CD4-positive, CD25-positive, alpha-beta regulatory T cell (primary cell): ENCODE measurements at places on chromosomes 1 and 21.

GRCh38 chr1:168410464-168410863, 129.8 kb downstream of the TBX19 start:
- DNase-seq: no peak

GRCh38 chr1:224235813-224236493, 52.9 kb downstream of the DEGS1 start:
- DNase-seq: no peak

- no peak for DNase-seq
Measured at GRCh38 chr1:219144658-219145315, 28.9 kb upstream of the LYPLAL1 start.

DNA sequence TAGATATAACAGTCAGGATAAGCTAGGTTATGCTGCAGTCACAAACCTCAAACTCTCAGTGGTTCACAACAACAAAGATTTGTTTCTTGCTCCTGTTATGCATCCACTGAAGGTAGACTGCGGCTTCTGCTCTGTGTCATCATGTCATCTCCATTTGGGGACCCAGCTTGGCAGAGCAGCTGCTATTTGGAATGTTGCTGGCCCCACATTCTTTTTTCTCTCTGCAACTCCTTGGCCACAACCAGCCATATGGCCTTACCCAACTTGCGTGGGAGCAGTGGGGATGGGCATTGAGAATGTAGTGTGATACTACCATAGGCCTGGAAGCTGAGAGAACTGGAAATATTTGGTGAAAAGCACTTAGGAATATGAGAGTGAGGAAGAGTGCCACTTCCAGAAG, 26.4 kb downstream of the AGO4 start:
- no peak for DNase-seq

DNA sequence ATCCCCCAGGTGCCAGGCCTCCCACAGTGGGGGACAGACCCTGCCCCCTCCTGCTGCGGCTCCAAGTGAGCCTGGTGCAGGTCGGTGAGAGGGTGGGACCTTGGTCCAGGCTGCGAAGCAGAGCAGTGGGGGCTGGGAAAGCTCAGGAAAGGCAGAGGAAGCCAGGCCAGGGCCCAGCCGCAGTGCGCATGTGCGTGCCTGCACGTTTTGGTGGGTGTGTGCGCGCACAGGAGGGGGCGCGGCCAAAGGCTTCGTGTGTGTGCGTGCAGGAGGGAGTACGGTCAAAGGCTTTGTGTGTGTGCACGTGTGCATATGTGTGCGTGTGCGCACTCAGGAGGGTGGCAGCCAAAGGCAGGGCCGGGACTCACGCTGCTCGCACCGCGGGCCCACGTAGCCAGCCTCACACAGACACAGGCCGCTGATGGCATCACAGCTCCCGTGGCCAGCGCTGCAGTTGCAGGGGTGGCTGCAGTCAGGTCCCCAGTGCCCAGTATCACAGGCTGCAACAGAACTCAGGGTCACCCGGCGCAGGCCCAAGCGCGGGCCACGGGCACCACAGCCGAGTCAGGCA, 45.9 kb downstream of the ARHGEF16 start:
- no peak for DNase-seq

- DNase-seq: no peak
Measured at GRCh38 chr1:55860798-55861519, 645.8 kb upstream of the USP24 start.

DNA sequence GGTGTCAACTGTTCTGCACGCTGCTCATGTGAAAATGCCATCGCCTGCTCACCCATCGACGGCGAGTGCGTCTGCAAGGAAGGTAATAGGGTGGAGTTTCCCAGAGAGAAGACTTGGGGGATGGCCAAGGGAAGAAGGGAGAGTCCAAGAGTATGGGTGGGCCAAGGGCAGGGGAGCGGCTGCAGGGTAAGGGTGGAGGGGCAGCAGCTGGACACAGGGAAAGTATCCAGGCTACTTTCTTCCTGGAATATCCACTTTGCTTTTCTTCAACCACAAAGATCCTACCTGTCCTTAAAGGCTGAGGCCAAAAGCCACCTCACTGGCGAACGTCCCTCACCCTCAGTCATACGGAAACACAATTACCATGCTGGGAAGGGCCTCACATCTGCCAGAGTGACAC, 11.5 kb upstream of the LRRC71 start:
- DNase-seq: no peak

DNA sequence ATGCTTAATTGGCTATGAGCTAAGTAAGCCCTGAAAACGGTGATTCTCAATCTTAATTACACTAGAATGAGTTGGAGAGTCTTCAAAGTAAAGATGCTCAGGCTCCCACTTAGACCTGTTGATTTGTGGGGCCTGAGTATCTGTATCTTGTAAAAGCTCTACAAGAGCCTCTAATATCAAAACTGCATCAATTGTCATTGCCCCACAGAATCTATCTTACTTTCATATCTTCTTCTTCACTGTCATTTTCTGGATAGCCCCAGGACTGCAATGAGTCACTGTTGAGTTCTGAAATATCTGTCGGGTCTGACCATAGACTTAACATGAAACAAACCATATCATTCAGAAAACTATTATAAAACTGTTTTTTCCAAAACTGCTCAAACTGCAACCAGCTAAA, 102.8 kb upstream of the SERTAD4 start:
- DNase-seq: no peak

- DNase-seq: no peak
Measured at GRCh38 chr1:1058088-1058905, 15.8 kb downstream of the RNF223 start.

GRCh38 chr1:156664046-156664766, 13.0 kb downstream of the NES start:
- DNase-seq: no peak

DNA sequence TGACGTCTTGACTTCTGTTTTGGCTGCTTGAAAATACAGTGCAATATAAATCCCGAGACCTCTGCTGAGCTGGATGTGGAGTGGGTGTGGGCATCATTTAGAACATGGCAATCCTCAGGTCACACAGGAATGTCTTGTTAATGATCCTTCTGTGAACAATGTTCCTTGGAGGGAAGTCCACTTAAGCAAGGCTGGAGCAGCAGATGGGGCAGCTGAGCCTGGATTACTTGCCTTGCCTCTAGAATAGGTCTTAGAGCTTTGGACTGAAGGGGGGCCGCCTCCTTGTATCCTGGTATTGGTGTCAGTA, 926 bp upstream of the SCMH1 start:
- no peak for DNase-seq

- DNase-seq: no peak
Measured at GRCh38 chr1:236353813-236354212, 40.3 kb upstream of the EDARADD start.

DNA sequence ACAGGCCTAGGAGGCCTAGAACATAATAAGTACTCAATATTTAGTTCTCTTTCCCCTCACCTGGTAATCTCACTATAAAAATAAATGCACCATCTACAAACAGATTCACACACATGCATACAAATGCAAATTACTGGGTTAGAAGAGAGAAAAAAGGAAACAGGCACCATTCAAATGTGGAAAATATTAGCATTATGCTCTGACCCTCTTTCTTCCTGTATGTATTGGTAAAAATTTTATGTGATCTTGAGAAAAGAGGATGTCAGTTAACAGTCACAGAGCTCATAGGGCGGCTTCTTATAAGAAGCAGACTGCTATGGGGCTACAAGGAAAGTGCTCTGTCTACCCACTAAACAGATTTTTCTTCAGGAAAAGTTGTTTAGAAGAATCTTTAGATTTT, 565.4 kb downstream of the LMO4 start:
- DNase-seq: no peak

DNA sequence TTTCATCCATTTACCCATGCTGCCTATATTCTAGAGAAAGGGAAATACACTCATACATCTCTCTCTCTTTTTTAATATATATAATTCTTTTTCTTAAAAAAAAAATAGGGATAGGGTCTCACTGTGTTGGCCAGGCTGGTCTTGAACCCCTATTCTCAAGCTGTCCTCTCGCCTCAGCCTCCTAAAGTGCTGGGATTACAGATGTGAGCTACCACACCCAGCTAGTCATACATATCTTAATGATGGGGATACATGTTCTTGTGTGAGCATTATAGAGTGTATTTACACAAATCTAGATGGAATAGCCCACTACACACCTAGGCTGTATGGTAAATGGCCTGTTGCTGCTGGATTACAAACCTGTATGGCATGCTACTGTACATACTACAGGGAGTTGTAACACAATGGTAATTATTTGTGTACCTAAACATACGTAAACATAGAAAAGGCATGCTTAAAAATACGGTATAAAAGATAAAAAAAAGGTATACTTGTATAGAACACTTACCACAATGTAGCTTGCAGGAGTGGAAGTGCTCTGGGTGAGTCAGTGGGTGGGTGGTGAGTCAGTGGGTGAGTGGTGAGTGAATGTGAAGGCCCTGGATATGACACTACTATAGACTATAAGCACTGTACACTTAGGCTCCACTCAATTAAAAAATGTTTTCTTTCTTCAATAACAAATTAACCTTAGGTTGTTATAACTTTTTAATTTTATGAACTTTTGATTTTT, 72.9 kb downstream of the IVNS1ABP start:
- DNase-seq: peak; percentile 33

DNA sequence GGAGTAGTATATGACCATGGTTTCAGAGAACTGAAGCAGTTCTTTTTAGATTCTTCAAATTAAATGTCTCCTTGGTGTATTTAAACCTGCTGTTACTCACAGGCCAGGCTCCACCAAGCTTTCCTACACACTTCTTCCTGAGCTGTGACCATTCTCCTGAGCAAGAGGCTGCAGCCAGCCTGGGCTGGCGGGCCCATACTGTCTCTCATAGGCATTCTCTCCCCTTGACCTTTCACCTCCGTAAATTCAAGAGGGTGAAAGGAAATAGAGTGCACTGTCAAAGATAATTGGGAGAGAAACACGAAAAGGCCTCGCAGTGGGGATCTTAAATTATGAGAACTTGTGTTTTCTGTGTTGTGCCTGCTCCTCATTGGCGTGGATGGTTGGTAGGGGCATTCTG, 2.3 kb downstream of the ARF1 start:
- DNase-seq: no peak

GRCh38 chr1:182666706-182667105, 17.7 kb downstream of the RGS8 start:
- DNase-seq: no peak

DNA sequence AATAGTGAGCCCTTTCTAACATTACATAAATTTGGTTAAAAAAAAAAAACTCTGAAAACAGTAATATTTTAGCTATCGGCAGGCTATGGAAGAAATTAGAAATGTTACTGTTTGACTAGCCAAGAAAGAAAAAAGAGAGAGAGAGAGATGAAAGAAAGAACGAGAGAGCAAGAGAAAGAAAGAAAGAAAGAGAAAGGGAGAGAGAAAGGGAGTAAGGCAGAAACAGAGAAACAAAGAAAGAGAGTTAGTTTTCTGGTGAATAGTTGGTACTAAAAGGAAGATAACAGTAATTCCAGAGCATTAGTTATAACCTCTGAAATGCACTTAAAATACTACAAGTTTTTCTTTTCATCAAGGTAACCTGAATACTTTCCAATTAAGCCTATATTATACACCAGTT, 160.3 kb upstream of the HP1BP3 start:
- no peak for DNase-seq

DNA sequence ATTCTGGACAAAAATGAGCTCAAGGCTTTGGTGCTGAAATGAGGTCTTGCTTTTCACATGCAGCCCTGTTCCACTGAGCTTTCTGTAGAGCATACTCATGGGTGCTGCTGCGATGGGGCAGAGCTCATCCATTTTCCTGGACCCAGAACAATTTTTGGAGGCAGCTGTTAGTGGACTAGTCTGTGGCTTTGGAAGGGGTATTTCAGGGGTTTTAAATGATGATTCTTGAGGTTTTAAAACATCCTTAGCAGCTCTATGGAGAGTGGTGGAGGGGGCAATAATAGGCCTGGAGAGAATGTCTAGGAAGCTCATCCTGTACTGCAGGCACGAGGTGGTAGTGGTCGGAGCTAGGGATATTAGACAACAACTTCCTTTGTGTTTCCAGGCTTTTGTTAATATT, 16.5 kb downstream of the NOS1AP start:
- no peak for DNase-seq

GRCh38 chr1:228082918-228083870, 686 bp downstream of the ARF1 start:
- peak; percentile 43 for DNase-seq

DNA sequence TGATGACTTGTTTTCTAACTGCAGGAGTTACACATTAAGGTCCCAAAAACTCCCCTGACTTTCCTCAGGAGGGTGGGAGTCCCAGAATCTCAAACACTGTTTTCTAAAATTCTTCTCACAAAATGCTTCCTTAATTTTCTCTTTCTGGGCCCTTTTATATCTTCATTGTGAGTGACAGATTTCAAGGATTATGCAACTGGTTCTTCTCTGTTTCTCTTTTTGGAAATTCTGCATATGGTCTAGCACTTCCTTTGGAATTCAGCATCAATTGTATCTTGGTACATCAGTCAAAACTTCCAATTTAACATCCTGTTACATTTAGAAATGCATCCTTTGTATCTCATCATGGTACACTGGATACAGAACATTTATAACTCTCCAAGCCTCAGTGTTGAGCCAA, 59.7 kb downstream of the LMO4 start:
- no peak for DNase-seq

DNA sequence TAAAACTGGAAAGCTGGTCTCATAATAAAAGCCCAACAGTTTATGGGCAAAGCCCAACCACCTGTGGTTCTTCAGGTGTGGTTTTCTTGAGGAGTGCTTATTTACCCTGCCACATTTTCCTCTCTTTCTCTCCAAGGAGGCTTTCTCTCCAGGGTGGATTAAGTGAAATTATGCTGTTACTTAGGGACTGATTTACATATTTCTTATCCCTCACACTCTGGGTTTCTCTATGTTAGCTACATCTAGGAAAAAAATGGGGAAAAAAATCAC, 4.8 kb downstream of the TBX19 start:
- DNase-seq: no peak

DNA sequence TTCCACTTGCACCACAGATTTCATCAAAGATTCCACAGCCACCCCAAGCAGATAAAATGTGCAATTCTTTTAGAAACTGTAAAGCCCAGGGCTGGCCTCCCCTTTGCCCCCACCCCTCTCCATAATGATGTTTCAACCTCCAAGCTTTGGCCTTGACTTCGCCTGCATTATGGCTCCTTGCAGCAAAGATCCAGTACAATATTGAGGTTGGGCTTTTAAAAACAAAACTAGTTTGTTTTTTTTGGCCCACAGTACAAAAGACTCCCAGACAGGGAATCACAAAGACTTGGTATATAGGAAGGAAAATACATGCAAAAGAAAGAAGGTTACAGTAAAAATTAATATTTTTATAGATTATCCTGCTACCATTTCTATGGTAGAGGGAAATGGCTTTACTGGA, 356.5 kb upstream of the PTBP2 start:
- DNase-seq: no peak

DNA sequence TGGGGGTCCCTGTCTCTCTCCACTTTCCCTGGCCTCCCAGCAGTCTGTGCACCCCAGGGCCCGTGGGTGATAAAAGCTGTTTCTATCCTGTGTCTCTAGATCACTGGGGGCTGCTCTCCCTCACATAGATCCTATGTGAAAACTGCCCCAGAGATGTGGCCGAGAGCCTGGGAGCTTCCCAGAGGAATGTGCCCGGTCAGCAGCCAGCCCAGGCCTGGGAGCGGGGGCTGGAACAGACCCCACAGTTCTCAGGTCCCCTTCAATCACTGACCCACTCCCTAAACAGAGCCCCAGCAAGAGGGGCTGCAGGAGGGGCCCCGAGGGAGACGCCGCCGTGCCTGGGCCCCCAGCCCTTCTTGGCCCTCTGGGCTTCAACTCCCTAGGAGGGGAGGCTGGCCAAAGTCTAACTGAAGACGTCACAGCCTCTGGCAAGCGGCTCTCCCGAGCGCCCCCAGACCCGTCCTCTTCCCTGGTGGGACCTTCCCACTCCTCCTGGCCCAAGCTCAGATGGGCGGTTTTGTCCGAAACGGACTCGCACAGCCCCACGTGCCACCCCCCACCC, 403 bp downstream of the MXRA8 start:
- DNase-seq: no peak
